ENCODE measurements at places on chromosomes 11 and 22.

DNA sequence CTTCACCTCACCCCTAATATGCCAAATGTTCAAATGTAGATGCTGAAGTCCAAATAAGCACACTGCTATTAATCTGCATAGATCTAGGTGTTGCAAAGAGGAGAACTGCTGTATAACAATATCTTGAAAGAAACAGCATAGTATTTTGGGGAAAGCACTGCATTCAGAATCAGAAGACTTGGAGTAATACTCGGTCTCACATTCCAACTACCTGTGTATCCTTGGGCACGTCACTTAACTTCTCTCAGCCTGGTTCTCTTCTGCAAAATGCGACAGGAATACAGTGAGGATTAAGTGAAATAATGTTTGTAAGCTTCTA is 332 bp upstream of the HMGXB4 start:
- DNase-seq = no peak

DNA sequence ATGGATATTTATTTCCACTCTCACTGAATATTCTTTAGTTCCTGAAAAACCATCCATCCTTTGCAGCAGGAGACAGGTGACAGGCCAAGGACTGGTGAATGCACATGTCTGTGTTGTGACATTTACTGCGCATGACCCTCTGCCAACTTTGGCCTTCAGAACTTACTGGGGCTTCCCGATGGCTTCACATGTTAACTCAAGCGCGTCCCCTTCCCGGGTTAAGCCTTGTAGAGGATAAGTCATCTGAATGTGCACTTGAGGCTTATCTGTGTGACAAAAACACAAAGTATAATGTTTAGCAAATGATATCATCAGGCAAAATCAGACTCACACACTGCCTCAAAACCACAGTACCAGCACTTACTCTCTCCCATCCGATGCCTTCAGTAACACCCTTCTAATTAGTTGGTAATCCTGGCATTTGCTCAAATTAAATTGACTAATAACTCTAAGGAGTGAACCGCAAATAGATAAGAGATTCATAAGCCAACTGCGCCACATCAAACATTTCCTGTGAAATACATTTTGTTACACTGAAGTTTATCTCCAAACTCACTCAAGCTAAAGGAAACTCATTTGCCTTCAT is 286.4 kb downstream of the CADM1 start:
- no peak for DNase-seq

GRCh38 chr11:43072096-43072495 is 239.7 kb upstream of the API5 start:
- DNase-seq = no peak

DNA sequence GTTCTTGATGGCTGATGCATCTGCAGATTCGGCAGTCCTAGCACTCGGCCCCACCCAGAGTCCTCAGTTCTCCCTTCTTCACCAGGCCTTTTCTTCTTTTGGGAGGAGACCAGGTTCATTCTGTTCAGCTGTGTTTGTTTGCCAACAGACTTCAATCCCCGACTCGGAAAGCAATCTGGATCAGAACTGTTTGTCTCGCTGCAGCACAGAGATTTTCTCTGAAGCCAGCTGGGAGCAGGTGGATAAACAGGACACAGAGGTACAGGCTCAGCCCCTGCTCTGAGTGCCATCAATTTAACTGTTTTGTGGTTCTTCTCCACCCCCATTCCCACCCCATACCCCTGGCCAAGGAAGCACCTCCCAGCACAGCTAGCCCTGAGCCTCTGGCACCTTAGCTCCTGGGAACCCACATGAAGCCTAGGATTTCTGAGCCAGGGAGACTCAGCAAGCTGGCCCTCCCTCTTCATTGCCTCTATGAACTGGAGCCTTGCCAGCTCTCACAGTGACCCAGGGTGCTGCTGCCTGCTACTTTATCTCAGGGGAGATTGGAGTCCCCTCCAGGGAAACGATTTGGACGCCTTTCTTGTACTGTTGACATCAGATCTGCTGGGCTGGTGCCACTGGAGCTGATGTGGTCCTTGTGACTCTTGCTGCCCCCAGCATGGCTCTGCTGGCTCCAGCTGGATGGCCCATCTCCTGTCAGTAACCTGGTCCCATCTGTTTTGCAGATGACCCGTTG is 58.2 kb upstream of the HORMAD2 start:
- no peak for DNase-seq

- no peak for DNase-seq
These were observed 34.5 kb downstream of the GNB1L start for GRCh38 chr22:19819911-19820879.

DNA sequence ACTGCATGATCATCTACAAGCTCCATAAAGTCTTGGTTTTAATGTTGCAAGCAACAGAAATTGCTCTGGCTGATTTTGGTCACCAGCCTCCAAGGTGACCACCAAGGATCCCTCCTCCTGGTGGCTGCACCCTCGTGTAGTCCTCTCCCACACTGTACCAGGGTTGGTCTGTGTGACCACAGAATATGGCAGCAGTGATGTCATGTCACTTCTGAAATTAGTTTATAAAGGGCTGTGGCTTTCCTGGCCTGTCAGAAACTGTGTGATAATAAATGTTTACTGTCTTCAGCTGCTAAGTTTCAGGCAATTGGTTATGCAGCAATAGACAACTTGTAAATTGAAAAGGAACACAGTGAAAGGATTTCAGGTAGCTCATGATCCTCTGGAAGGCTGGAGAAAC is 5.3 kb upstream of the PRDM11 start:
- no peak for DNase-seq

- no peak for DNase-seq
These were observed 87.1 kb downstream of the BCR start for GRCh38 chr22:23267226-23268043.

DNA sequence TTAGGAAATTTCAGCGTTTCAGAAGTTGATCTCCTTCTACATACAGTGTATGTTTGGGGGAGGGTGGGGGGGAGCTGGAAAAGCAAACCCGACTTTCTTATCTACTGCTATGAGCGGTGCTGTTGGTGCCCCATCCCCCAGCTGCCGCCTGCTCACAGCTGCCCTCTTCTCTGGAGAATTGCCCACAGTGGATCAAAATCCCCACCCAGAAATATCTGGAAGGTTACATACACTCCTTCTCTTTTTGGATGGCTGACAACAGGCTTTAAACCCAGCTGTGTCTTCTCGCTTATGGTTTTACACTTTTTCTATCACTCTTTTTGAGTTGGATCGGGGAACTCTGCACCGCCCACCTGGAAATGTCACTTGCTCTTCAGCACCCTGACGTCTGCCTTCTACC is 56.4 kb downstream of the DHCR7 start:
- DNase-seq = no peak
